ENCODE measurements at places on chromosomes 1 and 21. TPM values are rescaled to one million over a fixed set of nuclear protein-coding genes. Genes with fewer than 3 reads are reported as not detected.
A peak's percentile ranks its signal among the peaks of the same experiment; 100 is the strongest.

SLC35F3 gene
- total RNA-seq, result not detected

C4BPA gene
- not detected for total RNA-seq

E2F2 gene
- total RNA-seq, result 31.3 TPM

MAB21L3 gene
- total RNA-seq, result not detected

COL9A2 gene
- total RNA-seq, result 6.2 TPM

RABIF gene
- 6.2 TPM for total RNA-seq

GRCh38 chr1:75764057-75764655 lies 21.9 kb upstream of the RABGGTB start:
- no peak for DNase-seq

DNA sequence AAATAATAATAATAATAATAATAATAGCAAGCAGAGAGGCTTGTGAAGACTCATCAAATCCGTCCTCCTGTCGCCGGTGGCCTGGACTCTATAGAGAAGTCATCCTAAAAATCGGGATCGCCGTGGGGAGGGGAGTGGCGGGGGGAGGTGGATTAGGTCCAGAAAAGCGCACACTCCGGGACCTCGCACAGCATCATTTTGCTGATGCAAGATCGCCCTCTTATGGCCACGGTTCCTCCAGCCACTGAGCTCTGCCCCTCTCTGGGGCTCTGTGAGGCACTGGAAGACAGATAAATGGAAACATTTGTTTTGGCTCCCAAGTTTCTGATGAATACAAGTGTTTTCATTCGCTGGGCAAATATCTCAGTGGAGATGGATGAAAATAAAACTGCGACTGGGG lies 612.0 kb downstream of the MATN1 start:
- peak; percentile 50 for DNase-seq

DNA sequence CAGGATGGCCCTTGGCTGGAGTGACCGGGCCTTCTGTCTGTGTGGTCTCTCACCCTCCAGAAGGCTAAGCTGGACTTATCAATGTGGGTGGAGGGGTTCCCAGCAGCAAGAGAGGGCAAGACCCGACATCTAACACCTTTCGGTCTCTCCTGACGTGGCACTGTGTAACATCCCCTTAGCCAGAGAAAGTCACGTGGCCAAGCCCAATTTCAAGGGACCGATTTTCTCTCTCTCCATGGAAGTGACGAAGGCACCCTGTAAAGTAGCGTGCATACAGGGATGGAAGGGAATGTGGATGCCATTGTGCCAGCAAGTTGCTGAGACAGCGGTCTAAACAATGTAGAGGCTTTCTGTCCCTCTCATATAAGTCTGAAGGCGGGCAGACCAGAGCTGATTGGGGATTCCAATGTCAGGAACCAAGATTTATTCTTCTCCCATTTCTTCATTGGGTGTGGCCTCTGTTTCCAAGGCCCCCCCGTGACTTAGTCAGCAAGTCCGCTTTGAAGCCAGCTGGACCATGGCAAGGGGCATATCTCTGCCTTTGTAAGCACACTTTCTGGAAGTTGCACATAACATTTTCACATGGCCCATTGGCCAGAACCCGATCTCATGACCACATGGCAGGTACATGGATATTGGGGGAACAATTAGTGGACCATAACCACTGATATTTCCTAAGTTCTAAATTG lies 12.5 kb downstream of the MX1 start:
- no peak for DNase-seq

DNA sequence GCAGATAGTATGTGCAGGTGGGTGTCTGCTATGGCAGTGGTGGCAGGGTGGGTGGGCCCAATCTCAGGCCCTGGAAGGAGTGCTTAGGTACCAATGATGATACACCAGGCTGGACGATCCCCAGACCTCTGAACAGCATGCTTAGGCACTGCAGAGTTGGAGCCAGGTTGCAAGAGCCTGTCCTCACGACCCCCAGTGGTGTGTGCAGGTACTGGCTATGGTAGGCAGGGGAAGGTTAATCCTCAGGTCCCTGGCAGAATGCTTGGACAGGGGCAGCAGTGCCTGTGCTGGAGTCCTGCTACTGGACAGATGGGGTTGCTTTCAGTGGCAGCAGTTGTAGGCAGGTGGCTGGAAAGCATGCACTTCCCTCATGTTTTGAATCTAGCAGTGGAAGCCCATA lies 100.5 kb upstream of the NEK7 start:
- peak; percentile 24 for DNase-seq

- peak; percentile 87 for DNase-seq
These were observed 98.0 kb upstream of the DUSP10 start for GRCh38 chr1:221839782-221840395.

- DNase-seq, result no peak
These were observed 468.4 kb upstream of the C1orf87 start for GRCh38 chr1:60541831-60542532.

DNA sequence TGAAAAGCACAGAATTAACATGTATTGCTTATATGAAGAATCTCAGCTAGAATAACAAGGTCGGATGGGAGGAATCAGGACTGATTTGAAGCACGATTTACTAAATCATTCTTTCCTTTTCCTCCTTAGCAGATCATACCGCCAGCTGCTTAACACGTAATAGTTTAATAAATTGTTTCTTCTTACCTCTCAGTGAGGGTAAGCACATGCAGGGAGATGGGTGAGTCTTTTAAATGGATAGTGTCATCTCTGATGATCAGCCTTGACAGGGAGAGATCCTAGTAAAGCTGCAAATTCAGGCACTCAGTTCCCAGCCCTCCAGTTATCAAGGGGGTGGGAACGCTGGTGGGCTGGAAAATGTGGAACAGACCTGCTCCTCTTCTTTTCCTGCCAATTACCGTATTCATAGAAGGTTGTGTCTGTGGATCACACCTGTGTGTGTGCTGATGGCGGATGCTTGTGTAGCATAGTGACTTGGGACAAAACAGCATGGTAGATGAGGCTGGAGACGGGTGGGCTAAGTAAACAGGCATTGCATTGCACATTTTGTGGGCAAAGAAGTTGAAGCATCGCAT lies 30.7 kb downstream of the NTPCR start:
- DNase-seq, result no peak

DNA sequence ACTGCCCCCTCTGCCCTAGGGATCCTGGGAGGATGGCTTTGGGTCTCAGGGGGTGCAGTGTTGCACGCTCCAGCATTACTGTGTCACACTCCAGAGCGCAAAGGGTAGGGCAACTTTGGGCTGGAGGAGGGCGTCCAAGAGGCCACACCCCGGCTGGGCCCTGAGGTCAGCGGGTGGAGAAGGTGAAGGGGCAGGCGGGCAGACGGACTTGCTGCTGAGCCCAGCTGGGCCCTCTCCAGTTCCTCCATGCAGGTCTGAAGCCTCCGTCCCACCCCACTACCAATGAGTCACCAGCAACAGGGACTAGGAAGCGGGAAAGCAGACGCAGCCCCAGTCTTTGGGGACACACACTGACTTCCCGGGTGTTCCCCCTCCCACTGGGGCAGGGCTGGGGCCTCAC lies 116.0 kb downstream of the CASZ1 start:
- DNase-seq, result no peak

- DNase-seq, result no peak
These were observed 94.2 kb upstream of the SERBP1 start for GRCh38 chr1:67524143-67525052.

DNA sequence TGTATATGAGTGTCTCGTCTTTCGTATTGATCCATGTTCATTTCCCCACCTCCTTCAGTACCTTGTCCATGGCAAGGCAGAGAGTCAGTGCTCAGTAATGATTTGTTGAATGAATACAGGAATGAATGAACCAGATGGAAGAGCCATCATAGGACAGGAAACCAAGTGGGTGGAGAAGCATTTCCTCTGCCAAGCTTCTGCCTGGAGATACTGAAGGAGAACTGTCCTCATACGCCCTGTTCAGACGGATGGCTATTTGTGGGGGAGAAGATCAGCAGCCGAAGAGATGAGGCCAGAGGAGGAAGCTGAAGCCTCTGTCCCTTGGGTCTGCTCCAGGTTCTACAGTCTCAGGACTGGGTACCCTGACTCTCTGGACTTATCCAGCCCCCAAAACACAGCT lies 5.8 kb downstream of the FAM43B start:
- no peak for DNase-seq

- DNase-seq, result no peak
These were observed 103.7 kb upstream of the PDC start for GRCh38 chr1:186564582-186564981.
